ENCODE measurements at places on chromosomes 6 and 20. TPM values are rescaled to one million over a fixed set of nuclear protein-coding genes. Genes with fewer than 3 reads are reported as not detected.

PET117 gene
- total RNA-seq: 23.0 TPM

HEBP2 gene
- total RNA-seq: 8.7 TPM

TFAP2D gene
- not detected for total RNA-seq

MEP1A gene
- not detected for total RNA-seq

TREML2 gene
- not detected for total RNA-seq

- H3K4me3 ChIP-seq: peak overlapping the region; percentile 41
- H3K36me3 ChIP-seq: no peaks in the 10 kb centered on the region
- DNase-seq: peak; percentile 88
- no peaks in the 10 kb centered on the region for H3K27me3 ChIP-seq
Measured at GRCh38 chr20:4592316-4593148, 129.2 kb upstream of the PRND start.

DNA sequence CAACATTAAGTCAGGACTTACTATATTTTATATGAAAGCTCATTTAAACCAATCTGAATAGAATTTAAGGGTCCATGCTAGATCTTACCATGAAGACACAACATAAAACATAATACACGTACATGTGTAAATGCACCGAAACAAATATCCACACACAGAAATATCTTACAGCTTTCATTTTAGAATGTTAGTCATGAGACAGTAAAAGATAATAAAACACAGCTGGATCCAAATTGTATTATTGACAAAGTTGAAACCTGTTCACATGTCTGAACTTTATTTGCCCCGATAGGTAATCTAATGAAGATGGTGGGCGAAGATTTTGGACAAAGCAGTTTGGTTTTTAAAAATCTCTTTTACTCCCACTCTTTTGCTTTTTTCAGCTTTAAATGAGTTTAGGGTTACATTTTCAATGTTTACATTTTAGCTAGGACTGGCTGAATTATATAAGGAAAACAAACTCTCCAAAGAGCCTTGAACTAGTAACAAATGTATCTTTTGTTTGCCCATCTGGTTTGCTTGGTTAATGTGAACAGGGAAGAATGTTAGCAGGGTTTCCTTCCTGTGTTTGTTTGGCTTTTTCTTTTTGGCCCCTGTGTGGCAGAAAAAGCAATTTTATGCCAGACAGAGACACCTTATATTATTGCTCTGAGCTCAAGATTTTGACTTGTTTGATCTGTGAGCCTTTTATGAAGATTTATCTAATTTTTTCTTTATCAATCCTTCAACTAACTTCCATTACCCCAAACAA lies 5.1 kb upstream of the TMEM181 start:
- peaks cover 5% of the 10 kb centered on the region for H3K4me1 ChIP-seq
- no peaks in the 10 kb centered on the region for H3K36me3 ChIP-seq
- H3K27me3 ChIP-seq: no peaks in the 10 kb centered on the region
- no peak overlapping the region for H3K4me3 ChIP-seq
- DNase-seq: no peak

DNA sequence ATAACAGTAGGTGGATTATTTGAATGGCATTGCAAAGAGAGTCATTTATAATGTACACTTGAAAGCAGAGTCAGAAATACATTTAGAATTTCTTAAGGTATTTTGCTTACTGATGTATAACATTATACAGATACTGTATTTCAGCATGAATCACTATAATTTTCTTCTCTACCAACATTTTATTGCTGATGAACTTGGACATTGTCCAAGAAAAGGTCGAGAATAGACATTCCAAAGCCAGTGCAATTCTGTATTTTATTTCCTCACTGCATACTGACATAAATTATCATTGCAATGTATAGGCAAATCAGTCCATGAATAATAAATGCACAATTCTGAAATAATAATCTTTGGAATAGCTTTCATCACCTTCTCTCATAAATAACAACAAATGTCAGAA lies 1420.0 kb upstream of the EYS start:
- H3K36me3 ChIP-seq: no peaks in the 10 kb centered on the region
- H3K4me3 ChIP-seq: no peak overlapping the region
- H3K27me3 ChIP-seq: no peaks in the 10 kb centered on the region

DNA sequence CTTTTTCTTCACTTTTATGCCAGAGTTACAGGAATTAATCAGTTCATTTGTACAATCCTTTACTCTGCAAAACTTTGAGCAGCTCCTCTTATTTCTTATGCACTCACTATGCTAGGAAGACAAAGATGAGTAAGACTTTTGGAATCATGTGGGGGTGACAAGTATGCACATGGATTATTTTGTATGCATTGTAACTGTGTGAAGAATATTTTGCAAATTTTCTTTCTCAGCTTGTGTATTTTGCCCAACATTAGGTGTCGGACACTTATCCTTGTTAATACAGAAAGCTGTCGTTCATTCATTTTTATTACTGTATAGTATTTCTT lies 88.6 kb downstream of the PPP1R14C start:
- peaks cover 15% of the 10 kb centered on the region for H3K4me1 ChIP-seq
- no peaks in the 10 kb centered on the region for H3K27me3 ChIP-seq
- H3K4me3 ChIP-seq: no peak overlapping the region
- H3K27ac ChIP-seq: no peak overlapping the region

DNA sequence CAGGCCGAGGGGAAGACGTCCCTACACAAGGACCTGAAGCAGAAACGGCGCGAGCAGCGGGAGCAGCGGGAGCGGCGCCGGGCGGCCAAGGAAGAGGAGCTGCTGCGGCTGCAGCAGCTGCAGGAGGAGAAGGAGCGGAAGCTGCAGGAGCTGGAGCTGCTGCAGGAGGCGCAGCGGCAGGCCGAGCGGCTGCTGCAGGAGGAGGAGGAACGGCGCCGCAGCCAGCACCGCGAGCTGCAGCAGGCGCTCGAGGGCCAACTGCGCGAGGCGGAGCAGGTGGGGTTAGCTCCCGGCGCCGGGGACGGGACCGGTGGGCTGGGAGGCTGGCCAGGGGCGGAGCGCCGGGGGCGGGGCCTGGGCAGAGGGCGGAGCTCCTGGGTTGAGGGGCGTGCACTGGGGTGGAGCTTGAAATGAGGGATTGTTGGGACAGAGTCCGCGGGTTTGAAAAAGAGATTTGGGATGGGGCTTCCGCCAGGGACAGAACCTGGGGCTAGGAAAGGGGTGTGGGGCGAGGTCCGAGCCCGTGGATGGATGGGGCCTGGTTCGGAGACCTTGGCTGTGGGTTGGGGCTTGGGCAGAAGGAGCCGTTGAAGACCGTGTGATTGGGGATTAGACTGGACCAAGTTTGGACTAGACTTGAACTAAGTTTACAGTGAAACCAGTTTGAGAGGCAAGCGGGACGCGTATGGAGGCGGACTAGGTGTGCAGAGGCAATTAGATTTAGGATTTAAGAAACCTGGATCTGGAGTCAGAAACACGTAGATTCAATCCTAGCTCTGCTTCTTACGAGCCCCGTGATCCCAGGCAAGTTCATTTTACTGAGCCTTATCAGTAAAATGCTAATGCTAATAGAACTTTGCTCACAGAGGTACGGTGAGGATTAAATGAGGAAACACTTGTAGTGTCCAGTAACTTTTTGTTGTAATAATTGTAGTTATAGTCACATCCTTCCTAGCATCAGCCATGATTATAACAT lies 20.9 kb downstream of the DEF6 start:
- no peaks in the 10 kb centered on the region for H3K36me3 ChIP-seq
- H3K27me3 ChIP-seq: peaks cover 18% of the 10 kb centered on the region
- peak; percentile 86 for DNase-seq
- no peak overlapping the region for H3K27ac ChIP-seq
- H3K4me1 ChIP-seq: no peaks in the 10 kb centered on the region
- H3K4me3 ChIP-seq: peak overlapping the region; percentile 49

DNA sequence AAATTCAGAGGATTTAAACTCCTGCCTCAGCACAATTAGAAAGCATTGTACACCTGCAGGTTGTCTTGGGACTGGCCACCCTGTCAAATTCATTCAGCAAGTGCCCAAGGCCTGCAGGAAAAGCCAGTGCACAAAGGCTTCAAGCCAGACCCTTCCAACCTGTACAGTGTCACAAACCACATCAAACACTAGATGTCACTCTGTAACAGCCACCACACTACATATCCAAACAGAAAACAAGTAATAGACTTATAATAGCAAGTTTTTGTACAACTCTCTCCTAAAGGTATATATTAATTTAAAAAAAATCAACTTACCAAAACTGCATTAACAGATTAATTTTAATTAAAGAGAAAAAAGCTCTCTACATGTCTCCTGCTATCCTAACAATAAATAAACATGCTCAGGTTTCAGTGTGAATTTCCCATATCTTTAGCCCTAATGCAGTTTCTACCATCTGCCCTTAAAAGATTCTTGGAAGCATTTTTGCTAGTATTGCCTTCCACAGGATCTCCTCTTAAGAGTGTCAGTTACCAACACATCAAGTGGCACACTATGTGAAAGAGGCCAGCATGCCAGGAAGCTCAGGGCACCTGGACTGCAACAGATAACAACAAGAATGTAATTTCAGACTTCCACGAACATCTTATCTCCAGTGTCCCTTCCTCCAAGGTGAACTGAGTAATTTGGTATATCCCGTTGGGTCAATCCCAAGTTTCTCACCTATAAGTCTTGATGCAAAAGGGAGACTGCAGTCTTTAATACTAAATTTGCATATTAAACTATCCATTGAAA lies 47.5 kb downstream of the RALGAPA2 start:
- no peak overlapping the region for H3K4me3 ChIP-seq
- peak; percentile 70 for DNase-seq
- no peak overlapping the region for H3K27ac ChIP-seq
- H3K36me3 ChIP-seq: no peaks in the 10 kb centered on the region
- H3K4me1 ChIP-seq: peaks cover 28% of the 10 kb centered on the region
- no peaks in the 10 kb centered on the region for H3K27me3 ChIP-seq

- H3K27me3 ChIP-seq: no peaks in the 10 kb centered on the region
- no peak overlapping the region for H3K4me3 ChIP-seq
- DNase-seq: no peak
- no peaks in the 10 kb centered on the region for H3K4me1 ChIP-seq
- H3K27ac ChIP-seq: no peak overlapping the region
Measured at GRCh38 chr20:32528171-32528891, 56.8 kb downstream of the NOL4L start.

- no peak overlapping the region for H3K4me3 ChIP-seq
- no peaks in the 10 kb centered on the region for H3K27me3 ChIP-seq
- H3K27ac ChIP-seq: no peak overlapping the region
- no peak for DNase-seq
Measured at GRCh38 chr20:62235001-62235776, 3.1 kb upstream of the OSBPL2 start.

DNA sequence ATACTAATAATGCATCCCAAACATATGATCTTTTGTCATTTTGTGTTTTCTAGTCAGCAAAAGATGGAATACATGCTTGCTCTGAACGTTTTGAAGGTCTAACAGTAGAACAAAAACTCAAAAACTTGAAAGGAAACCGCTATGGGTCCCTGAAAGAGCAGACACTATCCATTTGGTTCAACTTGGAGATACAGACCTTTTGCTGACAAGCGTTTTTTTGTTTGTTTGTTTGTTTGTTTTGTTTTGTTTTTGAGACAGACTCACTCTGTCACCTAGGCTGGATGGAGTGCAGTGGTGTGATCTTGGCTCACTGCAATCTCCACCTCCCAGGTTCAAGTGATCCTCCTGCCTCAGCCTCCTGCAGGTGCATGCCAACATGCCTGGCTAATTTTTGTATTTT lies 644.3 kb upstream of the PTCHD4 start:
- H3K36me3 ChIP-seq: no peaks in the 10 kb centered on the region
- no peak overlapping the region for H3K4me3 ChIP-seq
- no peaks in the 10 kb centered on the region for H3K4me1 ChIP-seq

GRCh38 chr6:20166210-20166609 lies 46.1 kb downstream of the MBOAT1 start:
- no peaks in the 10 kb centered on the region for H3K27me3 ChIP-seq
- no peaks in the 10 kb centered on the region for H3K36me3 ChIP-seq
- no peak for DNase-seq
- H3K27ac ChIP-seq: no peak overlapping the region
- no peak overlapping the region for H3K4me3 ChIP-seq

GRCh38 chr20:34010405-34010931 lies 16.8 kb downstream of the RALY start:
- no peaks in the 10 kb centered on the region for H3K27me3 ChIP-seq
- H3K27ac ChIP-seq: no peak overlapping the region
- no peaks in the 10 kb centered on the region for H3K36me3 ChIP-seq
- no peak overlapping the region for H3K4me3 ChIP-seq
- no peaks in the 10 kb centered on the region for H3K4me1 ChIP-seq

GRCh38 chr20:43446361-43446879 lies 11.3 kb upstream of the SRSF6 start:
- no peaks in the 10 kb centered on the region for H3K27me3 ChIP-seq
- no peak overlapping the region for H3K27ac ChIP-seq
- no peaks in the 10 kb centered on the region for H3K36me3 ChIP-seq
- no peak for DNase-seq
- no peaks in the 10 kb centered on the region for H3K4me1 ChIP-seq
- H3K4me3 ChIP-seq: no peak overlapping the region

- DNase-seq: no peak
Measured at GRCh38 chr6:163828038-163828795, 413.7 kb downstream of the QKI start.

DNA sequence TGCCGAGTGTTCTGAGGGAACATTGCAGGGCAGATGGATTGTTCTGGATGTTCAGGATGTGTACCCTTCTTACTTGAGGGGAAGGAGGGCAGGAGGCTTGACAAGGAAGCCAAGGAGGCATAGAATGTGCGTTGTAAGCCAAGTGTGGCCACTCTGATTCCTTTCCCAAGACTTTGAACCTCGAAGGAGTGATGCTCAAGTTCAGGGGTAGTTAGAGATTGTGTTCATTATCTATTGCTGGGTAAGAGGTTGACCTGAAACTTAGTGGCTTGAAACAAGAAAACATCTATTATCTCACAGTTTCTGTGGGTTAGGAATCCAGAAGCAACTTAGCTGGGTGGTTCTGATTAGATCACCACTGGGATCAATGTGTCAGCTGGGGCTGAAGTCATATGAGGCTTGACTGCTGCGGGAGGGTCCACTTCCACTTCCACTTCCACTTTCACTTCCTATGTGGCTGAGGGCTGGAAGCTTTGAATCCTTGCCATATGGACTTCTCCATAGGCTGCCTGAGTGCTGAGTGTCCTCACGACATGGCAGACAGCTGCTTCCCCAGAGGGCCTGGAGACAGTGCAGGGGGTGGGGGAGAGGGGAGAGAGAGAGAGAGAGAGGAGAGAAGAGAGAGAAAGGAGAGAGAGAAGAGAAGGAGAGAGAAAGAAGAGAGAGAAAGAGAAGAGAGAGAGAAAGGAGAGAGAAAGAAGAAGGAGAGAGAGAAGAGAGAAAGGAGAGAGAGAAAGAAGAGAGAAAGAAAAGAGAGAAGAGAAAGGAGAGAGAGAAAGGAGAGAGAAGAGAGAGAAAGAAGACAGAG lies 6.9 kb upstream of the CD40 start:
- no peaks in the 10 kb centered on the region for H3K4me1 ChIP-seq
- H3K4me3 ChIP-seq: no peak overlapping the region
- H3K36me3 ChIP-seq: no peaks in the 10 kb centered on the region
- no peak for DNase-seq
- no peak overlapping the region for H3K27ac ChIP-seq

GRCh38 chr20:62772103-62772611 lies 24.1 kb upstream of the MRGBP start:
- H3K4me3 ChIP-seq: peak overlapping the region; percentile 76
- H3K27ac ChIP-seq: peak overlapping the region; percentile 95
- H3K27me3 ChIP-seq: no peaks in the 10 kb centered on the region

All from A673 (cell line).